Sigmoid colon (tissue), 7 donors: ENCODE measurements at places on chromosomes 5 and 9. TPM values are rescaled to one million over a fixed set of nuclear protein-coding genes. Genes with fewer than 3 reads are reported as not detected.

The TRIM7 gene
- total RNA-seq, result 1.1 TPM

The LRRC19 gene
- 0.83 TPM for total RNA-seq

GRCh38 chr9:107237873-107238272 lies 45.2 kb upstream of the RAD23B start:
- no peaks in the 10 kb centered on the region for H3K4me1 ChIP-seq
- H3K27ac ChIP-seq, result no peak overlapping the region
- H3K4me3 ChIP-seq, result no peak overlapping the region
- no peaks in the 10 kb centered on the region for H3K36me3 ChIP-seq

- H3K27ac ChIP-seq, result no peak overlapping the region
- DNase-seq, result no peak
- no peaks in the 10 kb centered on the region for H3K4me1 ChIP-seq
- H3K4me3 ChIP-seq, result no peak overlapping the region
Observed at GRCh38 chr9:75054368-75055001, 26.4 kb upstream of the CARNMT1 start.

DNA sequence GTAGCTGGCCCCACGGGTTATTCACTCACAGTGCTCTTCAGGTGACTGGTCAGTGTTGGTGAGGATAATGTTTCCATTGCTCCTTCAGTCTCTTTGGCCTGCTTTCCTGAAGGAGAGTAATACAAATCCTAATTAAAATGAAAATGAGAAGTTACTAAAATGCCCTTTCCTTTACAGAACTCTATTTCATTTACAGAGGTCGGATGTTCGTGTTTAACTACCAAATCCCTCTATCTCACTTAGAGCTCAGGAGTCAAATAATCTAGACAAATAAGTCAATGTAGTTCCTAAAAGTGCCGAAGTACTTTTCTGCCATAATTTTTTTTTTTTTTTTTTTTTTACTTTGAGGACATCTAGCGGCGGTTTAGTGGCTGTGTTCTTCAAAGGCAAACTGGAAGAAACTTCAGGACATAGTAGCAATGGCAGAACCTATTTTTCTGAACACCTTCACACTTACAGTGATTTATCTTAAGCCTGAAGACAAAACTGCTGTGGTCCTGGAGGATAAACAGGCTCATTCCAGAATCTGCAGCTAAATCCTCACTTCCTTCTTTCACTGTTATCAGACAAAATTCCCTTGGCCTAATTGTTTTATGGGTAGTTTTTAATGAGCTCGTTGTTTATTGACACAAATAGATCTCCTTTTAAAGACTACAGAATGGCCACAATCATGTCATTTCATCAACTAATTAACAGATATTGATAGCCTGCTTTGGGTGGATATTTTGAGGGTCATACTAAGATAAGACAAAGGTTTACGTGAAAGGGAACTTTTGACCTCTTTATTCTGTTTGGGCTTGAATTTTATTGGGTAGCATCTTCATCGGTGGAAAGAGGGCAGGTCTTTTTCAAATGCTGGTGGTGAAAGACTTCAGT lies 207.6 kb upstream of the DMRTA1 start:
- H3K4me3 ChIP-seq, result no peak overlapping the region
- H3K27me3 ChIP-seq, result no peaks in the 10 kb centered on the region
- no peak for DNase-seq
- H3K27ac ChIP-seq, result no peak overlapping the region

GRCh38 chr5:108216890-108217289 lies 165.0 kb downstream of the FBXL17 start:
- no peaks in the 10 kb centered on the region for H3K27me3 ChIP-seq
- no peak for DNase-seq
- H3K4me3 ChIP-seq, result no peak overlapping the region
- H3K36me3 ChIP-seq, result no peaks in the 10 kb centered on the region
- H3K4me1 ChIP-seq, result peaks cover 8% of the 10 kb centered on the region

GRCh38 chr5:1657161-1657741 lies 133.5 kb upstream of the LPCAT1 start:
- peaks cover 31% of the 10 kb centered on the region for H3K27me3 ChIP-seq
- no peak for DNase-seq
- H3K27ac ChIP-seq, result no peak overlapping the region
- no peak overlapping the region for H3K4me3 ChIP-seq

DNA sequence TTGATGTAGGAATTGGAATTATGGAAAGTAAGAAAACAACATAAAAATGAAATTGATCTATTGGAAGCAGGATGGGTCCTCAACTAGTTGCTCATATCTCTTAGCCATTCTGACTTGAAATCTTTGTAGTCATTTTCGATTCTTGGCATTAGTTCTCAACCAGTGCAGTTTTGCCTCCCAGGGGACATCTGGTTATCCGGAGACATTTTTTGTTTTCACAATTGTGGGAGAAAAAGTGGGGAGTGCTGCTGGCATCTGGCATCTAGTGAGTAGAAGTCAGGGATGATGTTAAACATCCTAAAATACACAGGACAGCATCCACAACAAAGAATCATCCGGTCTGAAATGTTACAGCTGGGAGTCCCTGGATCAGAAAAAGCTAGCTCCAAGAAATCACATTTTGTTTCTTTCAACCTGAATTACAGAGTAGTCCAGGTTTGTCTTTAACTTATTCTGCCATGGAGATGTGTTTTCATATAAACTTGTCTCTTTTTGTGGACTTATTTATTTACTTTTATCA lies 74.9 kb downstream of the FBXL7 start:
- H3K36me3 ChIP-seq, result no peaks in the 10 kb centered on the region
- H3K4me1 ChIP-seq, result peaks cover 54% of the 10 kb centered on the region
- no peak overlapping the region for H3K27ac ChIP-seq
- H3K27me3 ChIP-seq, result no peaks in the 10 kb centered on the region
- DNase-seq, result no peak
- no peak overlapping the region for H3K4me3 ChIP-seq

GRCh38 chr5:60550311-60550710 lies 149.7 kb downstream of the DEPDC1B start:
- no peaks in the 10 kb centered on the region for H3K27me3 ChIP-seq
- H3K4me1 ChIP-seq, result peaks cover 34% of the 10 kb centered on the region
- DNase-seq, result no peak
- no peak overlapping the region for H3K4me3 ChIP-seq

DNA sequence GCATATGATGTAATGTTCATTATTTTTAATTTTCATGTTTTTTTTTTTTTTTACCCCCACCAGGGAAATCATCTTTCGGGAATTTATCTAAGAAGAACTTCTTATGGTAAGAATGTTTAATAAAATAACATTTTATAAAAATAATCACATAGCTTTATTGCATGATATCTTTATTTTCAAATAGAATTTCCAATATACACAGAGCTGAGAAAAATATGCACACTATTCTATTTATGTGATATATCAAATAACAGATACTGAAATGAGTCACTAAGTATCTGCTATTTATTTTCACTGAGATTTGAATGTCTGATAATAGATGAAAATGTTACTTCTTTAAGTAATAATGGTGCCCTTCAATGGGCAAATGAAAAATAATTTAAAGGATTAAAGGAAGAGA lies 1217.3 kb downstream of the MAT2B start:
- no peak for DNase-seq
- no peaks in the 10 kb centered on the region for H3K4me1 ChIP-seq
- H3K27ac ChIP-seq, result no peak overlapping the region
- H3K36me3 ChIP-seq, result no peaks in the 10 kb centered on the region
- H3K4me3 ChIP-seq, result no peak overlapping the region

DNA sequence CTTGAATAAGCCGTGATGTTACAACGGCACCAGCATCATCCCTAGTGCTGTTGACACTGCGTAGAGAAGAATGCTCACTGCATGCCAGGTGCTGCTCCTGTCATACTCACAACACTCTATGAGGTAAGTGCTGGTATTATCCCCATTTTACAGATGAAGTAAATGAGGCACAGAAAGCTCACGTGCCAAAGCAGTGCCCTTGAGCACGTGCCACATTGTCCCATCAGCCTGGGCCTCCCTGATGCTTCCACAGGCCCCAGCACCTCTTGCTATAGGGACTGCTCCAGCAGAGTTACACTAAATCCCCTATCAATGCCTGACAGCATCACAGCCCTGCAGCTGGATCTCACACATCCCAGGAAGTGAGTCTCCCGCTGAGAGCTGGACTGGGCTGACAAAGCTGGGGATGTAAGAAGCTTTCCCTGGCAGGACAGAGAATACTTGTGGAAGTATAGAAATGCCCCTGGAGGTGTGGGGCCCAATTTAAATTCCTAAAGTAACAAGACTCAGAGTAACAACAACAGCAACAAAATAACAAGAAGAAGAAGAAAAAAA lies 216.1 kb downstream of the FSTL4 start:
- H3K27me3 ChIP-seq, result no peaks in the 10 kb centered on the region
- no peak for DNase-seq
- no peak overlapping the region for H3K27ac ChIP-seq
- H3K4me1 ChIP-seq, result no peaks in the 10 kb centered on the region
- no peaks in the 10 kb centered on the region for H3K36me3 ChIP-seq

GRCh38 chr5:51082741-51083140 lies 300.5 kb upstream of the ISL1 start:
- DNase-seq, result no peak
- H3K36me3 ChIP-seq, result no peaks in the 10 kb centered on the region
